ENCODE measurements at places on chromosomes 16 and 17. TPM values are rescaled to one million over a fixed set of nuclear protein-coding genes. Genes with fewer than 3 reads are reported as not detected.

Gene PPP1R1B
- total RNA-seq: not detected

Gene TBX2
- total RNA-seq: not detected

Gene TNFRSF17
- not detected for total RNA-seq

Gene HBA2
- not detected for total RNA-seq

Gene JUP
- 0.14 TPM for total RNA-seq

Gene CCR7
- total RNA-seq: 220 TPM

Gene TMEM88
- 6.1 TPM for total RNA-seq

Gene CLEC18C
- total RNA-seq: not detected

Gene PRAC2
- total RNA-seq: not detected

Gene ABCC12
- total RNA-seq: not detected

Gene CAVIN1
- total RNA-seq: 2.4 TPM

- no peak for DNase-seq
Measured at GRCh38 chr16:85573045-85573695, 40.0 kb upstream of the GSE1 start.

DNA sequence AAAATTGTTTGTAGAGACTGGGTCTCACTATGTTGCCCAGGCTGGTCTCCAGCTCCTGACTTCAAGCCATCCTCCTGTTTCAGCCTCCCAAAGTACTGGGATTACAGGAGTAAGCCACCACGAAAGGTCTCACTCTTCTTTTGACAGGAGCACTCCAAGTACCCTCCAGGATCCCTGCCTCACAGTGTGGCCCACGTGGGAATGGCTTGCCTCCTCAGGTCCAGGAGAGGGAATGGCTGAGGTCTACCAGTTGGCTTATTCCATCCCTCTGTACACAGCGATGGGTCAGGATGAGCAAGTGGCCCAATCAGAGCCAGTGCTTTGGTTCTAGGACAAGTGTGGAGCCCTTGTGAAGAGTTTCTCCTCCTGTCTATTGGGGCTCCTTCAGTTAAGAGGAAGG, 73.7 kb upstream of the ZNF423 start:
- no peak for DNase-seq

DNA sequence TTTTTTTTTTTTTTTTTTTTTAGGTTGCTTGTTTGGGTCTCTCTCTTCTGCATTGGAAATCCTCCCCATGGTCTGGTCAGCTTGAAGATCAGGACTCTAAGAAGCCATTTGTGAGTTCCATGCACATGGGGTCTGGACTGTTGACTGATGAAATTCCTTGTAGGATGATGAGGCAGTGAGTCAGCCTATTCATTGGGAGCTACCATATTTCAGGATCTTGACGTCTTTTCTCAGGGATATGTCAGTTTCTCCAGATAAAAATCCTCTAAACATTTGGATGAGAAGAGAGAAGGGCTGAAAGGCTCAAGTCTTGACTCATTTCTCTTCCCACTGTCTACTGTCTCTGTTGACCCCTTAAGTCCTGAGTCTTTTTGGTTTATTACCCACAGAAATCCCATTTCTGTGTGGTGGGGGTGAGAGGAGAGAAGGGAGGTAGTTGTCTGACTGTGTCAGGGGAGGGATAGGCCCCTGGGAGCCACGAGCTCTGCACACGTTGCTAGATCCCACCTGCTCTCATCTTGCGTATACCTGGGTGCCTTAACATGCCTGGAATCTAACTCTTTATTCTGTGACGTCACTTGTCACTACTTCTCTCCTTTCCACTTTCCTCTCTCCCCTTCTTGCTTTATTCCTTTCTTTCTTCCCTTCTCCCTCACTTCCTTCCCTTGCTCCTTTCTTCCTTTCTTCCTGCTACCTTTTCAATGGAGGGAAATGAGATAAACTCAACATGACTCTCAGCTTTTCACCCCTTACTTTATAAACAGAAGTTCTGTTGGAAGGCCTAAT, 333.1 kb upstream of the XYLT1 start:
- DNase-seq: no peak

DNA sequence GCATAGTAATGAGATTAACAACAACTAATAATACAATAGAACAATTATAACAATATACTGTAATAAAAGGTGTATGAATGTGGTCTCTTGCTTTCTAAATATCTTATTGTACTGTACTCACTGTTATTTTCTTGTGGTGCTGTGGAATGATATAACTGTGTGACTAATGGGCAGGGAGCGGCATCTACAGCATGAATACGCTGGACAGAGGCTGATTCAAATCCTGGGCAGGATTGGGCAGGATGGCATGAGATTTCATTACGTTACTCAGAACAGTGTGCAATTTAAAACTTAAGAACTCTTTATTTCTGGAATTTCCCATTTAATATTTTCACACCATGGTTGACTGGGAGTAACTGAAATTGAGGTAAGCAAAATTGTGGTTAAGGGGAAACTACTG, 1239.8 kb upstream of the GOT2 start:
- DNase-seq: no peak

DNA sequence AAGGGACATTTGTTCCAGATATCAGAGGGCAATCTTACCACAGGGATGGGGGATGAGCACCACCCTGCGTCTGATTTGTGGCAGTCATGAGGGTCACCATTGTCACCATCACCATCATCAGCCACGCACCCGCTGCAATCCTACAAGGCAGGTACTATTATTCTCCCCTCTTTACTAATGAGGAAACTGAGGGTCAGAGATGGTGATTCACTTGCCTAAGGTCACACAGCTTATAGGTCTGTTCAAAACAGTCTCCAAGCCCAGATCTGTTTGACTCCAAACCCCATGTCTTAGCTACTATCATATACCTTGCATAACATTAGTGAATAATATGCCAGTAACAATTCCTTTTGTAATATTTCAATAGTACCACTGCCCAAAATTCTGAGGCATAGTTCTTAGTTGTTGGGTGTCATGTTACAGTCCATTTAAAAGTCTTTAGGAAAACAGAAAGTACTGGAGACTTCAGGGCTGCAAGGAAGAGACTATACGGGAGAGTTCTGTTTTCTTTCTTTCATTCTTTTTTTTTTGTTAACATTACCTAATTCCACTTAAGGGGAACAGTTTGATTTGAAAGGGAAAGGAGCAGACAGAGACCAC, 166.4 kb downstream of the C16orf95 start:
- DNase-seq: no peak

- DNase-seq: no peak
Measured at GRCh38 chr17:31533546-31534155, 142.2 kb downstream of the RAB11FIP4 start.

GRCh38 chr17:74296548-74296936, 22.5 kb downstream of the DNAI2 start:
- peak; percentile 82 for DNase-seq

- no peak for DNase-seq
Measured at GRCh38 chr17:48564188-48565021, 13.7 kb downstream of the HOXB4 start.

GRCh38 chr16:88444826-88445582, 8.1 kb upstream of the ZFPM1 start:
- DNase-seq: no peak

DNA sequence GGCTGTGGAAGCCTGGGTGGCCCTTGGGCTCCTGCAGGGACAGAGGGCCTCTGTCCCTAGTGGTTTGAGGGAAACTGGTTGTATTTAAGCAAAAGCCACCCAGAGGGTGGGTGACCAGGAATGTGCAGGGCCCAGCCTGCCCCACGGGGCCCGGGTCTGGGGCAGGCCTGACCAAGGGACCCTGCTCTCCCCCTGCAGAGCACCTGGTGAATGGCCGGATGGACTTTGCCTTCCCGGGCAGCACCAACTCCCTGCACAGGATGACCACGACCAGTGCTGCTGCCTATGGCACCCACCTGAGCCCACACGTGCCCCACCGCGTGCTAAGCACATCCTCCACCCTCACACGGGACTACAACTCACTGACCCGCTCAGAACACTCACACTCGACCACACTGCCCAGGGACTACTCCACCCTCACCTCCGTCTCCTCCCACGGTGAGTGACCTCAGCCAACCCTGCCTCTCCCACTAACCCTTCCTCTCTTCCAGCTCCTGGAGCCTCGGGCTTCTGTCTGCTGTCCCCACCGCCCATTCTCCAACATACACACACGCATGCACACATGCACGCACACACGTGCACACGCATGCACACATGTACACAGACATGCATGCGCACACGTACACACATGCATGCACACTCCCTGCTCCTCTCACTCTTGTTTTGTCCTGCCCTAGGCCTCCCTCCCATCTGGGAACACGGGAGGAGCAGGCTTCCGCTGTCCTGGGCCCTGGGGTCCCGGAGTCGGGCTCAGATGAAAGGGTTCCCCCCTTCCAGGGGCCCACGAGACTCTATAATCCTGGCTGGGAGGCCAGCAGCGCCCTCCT, 10.4 kb downstream of the GALK1 start:
- DNase-seq: no peak

GRCh38 chr17:17372856-17373520, 69.8 kb downstream of the NT5M start:
- DNase-seq: no peak

GRCh38 chr17:21476867-21477266, 100.7 kb downstream of the KCNJ12 start:
- DNase-seq: no peak

DNA sequence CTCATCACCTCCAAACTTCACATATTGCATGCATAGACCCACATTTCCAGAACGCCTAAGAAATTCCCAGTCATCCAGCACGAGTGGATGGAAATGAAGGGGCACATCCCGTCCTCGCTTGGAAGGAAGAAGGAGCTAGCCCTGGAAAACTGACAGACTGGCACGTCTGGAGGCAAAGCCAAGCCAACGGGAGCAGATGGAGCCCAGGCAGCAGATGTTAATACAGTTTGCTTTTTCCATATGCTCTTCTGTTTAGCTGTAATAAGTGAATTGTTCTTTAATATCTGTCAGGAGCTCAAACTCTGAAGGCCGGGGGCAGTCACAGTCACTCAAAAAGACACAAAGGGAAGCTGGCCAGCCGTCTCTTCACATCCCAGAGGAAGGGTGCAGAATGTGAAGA, 187.7 kb downstream of the XYLT1 start:
- no peak for DNase-seq

DNA sequence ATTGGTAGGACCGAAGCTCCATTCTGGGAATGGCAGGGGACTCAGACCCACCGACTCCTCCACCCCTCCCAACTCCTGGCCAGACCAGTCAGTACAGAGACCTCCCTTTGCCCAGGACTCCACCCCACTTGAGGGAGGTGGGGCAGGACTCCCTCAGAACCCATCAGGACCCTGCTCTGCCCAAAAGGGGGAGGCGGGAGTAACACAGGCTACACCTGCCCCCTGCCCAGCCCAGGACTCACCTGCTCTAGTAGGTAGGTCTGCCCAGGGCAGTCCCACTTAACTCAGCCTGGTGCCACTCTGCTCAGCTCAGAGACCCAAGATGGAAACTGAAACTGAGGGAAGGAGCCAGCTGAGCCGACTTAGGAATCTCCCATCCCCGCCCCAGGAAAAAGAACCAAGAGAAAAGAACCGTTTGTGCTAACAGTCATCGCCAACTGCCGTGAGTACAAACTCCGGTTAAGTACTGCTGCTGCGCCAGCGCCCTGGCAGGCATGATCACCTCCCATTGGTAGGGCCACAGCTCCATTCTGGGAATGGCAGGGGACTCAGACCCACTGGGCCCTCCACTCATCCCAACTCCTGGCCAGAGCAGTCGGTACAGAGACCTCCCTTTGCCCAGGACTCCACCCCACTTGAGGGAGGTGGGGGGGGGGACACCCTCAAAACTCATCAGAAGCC, 503 bp downstream of the DHX58 start:
- DNase-seq: peak; percentile 82

GRCh38 chr17:56305007-56305406, 151.7 kb downstream of the ANKFN1 start:
- no peak for DNase-seq

DNA sequence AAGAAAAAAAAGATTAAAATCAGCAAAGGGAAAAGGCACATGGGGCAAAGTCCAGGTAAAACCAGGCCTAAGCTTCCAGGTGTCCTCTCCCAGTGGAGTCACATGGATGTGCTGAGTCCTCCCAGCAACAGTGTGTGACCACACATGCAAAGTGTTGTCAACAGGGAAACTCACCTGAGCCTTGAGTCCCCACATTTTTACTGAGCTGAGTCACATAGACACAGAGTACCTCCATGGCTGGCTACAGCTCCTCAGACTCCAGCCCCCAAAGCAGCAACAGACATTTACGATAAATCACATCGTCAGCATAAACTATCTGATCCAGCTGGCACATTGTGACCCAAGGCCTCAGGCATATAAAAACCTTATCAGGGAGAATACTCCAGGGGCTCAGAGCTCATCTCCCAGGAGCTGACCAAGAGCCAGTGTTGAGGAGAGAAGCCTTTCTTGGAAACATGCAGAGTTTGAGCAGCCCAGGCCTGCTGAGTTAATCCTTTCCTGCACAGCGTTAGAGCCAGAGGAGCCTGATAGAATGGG, 20.5 kb downstream of the ERCC4 start:
- DNase-seq: no peak

GRCh38 chr16:57863434-57864160, 61.3 kb upstream of the KIFC3 start:
- DNase-seq: no peak

- no peak for DNase-seq
Measured at GRCh38 chr17:56114469-56114868, 38.8 kb upstream of the ANKFN1 start.

- no peak for DNase-seq
Measured at GRCh38 chr17:80864751-80865150, 126.9 kb upstream of the CHMP6 start.

DNA sequence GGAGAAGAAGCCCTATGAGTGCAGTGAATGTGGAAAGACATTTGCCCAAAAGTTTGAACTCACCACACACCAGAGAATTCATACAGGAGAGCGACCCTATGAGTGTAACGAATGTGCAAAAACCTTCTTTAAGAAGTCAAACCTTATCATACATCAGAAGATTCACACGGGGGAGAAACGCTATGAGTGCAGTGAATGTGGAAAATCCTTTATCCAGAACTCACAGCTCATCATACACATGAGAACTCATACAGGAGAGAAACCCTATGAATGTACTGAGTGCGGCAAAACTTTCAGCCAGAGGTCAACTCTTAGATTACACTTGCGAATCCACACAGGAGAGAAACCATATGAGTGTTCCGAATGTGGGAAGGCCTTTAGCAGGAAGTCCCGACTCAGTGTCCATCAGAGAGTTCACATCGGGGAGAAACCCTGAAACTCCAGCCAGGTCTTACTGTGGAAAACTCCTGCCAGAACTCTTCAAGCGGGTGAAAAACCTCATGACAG, 21.6 kb downstream of the ZFP1 start:
- DNase-seq: no peak

DNA sequence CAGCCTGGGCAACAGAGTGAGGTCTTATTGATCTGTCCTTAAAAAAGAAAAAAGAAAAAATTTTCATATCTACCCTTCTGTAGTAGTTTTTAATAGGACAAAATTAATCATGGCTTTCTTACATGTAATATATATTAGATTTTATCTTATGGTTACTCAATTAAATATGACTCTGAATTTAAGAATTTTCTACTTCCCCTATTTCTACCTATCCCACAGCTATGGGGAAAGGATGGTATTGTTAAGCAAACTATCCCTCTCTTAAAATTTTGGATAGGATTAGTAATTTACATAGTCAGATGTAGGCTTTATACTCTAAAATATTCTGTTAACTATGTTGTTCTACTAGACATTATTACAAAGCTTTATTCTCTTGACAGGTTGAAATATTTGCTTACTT, 62.5 kb downstream of the NQO1 start:
- DNase-seq: no peak

Data from activated CD4-positive, alpha-beta T cell treated with anti-CD3 and anti-CD28 coated beads, Interleukin-2, amount 10 ng/mL, durations not matched to agents 24 days and 14 days (primary cell).